ENCODE measurements at places on chromosomes 13 and 19.

- no peak for DNase-seq
Observed at GRCh38 chr19:51094696-51095279, 12.1 kb upstream of the KLK14 start.

- DNase-seq: no peak
Observed at GRCh38 chr13:29786698-29787097, 63.7 kb downstream of the UBL3 start.

- DNase-seq: no peak
Observed at GRCh38 chr19:49844138-49845095, 6.5 kb upstream of the PTOV1 start.

DNA sequence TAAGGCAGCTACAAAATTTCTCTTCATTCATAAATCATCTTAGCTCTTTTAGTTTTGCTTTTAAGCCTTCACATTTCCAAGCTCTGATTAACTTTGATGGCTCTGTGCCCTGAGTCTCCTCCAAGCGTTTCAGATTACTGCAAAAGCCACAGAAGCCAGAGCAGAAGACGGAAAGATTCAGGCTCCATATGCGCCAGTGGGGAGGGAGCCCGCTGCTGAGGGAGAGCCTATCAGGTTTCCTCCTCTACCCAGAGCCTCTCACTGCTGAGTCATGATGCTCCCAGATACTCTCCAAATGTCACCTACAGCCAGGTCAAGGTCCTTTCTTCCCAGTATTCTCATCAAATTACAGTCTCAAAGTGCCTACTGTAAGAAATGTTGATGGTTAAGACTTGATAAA is 193.6 kb downstream of the RAP2A start:
- DNase-seq: peak; percentile 95

GRCh38 chr13:54034047-54034446 is 1005.4 kb downstream of the OLFM4 start:
- DNase-seq: no peak
